Substantia nigra (tissue), 51 donors: ENCODE measurements at places on chromosomes 7 and 10.
A peak's percentile ranks its signal among the peaks of the same experiment; 100 is the strongest.

DNA sequence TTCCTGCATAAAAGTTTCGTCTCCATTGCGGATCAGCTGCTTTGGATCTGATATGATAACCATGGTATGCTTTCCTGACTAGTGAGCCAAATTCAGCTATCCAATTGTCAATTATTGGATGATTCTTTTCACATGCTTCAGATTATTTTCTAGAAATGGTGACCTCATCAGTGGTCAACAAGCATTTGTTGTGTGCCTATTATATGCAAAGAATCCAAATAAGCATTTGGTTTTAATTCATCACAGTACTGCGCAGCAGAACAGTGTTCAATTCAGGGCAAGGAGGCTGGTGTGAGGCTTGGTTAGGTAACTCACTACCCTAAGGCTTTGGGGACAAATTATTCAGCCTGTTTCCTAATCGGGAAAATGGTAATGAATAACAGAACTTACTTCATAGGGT lies 200.5 kb downstream of the SKAP2 start:
- DNase-seq = no peak

DNA sequence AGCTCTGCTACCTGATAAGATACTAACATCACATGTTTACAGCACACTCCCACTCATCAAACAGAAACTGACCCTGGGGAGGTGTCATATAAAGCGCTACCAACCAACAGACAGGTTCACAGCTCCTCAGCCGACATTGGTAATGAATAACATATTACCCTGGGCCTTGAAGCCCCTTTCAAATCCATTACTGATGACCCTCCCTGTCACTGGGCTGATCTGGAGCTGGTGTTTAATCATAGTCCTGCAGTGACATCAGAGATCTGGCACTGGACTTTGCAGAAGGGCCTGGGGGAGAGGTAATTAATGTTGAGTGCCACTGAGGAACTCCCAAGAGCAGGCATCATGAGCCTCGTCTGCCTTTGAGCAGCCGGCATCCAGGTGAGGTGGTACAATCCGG lies 306.5 kb upstream of the NFE2L3 start:
- no peak for DNase-seq

GRCh38 chr10:77700086-77700485 lies 62.5 kb upstream of the KCNMA1 start:
- no peak for DNase-seq

DNA sequence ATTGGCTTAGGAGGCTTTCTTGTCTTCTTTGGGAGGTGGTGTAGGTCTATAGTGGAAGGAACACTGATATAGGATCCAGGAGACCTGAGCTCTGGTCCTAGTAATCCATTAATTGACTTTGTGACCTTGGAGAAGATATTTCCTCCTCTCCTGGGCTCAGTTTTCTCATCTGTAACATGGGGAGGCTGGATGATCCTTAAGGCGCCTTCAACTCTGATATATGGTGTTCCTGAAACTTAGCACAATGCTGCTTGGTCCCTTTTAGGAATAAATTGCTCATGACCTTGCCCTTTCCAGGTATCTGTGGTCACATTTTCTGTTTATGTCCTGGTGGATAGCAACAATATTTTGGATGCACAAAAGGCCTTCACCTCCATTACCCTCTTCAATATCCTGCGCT lies 25.3 kb downstream of the ABCC2 start:
- no peak for DNase-seq

- DNase-seq = no peak
Observed at GRCh38 chr10:84095811-84096497, 43.4 kb upstream of the GHITM start.

DNA sequence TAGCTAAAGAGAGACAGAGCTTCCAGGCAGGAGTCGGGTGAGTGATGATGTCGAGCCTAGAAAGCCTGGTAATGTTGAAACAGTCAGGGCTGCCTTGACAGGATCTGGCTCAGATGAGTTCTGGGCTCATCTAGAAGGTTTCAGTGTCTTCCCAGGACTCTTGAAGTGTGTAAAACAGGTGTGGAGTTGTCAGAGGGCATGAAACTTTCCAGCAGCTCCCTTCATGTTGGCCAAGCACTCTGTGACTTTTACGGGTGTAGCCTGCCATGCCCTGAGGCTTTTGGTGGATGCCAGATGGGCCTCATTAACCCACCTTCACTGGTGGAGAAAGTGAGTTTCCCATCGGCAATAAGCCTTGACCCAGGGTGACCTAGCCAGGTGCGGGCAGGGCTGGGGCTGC lies 66.4 kb upstream of the PDCD4 start:
- DNase-seq = no peak

GRCh38 chr10:13347500-13348156 lies 465 bp downstream of the SEPHS1 start:
- peak; percentile 83 for DNase-seq

- no peak for DNase-seq
Observed at GRCh38 chr10:89702121-89702480, 711 bp downstream of the KIF20B start.

DNA sequence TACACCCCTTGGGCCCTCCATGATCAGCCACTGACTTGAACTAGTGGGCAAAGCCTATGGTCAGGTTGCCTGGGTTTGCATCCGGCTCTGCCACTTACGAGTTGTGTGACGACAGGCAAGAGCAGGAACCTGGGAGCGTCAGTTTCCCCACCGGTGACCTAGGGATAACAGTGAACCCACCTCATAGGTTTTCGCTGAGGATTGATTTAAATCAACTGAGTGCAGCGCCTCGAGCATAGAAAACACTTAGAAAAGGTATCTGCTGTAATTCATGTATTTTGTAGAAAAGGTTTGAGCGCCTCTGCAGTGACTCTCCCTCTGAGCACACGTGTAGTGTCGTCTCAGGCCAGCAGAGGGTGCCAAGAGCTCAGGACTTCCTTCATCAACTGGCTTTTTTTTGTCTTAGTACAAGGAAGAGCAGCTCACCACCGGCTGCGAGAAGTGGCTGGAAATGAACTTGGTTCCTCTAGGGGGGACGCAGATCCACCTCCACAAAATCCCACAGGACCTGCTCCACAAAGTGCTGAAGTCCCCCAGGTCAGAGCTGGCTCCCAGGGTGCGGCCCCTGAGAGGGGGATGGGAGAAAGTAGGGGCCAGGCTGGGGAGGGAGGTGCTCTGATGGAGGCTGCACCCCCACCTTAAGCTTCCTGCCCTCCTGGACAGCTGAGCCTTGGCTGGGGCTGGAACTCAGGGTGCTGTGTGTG lies 27.7 kb downstream of the BTBD16 start:
- DNase-seq = peak; percentile 50

DNA sequence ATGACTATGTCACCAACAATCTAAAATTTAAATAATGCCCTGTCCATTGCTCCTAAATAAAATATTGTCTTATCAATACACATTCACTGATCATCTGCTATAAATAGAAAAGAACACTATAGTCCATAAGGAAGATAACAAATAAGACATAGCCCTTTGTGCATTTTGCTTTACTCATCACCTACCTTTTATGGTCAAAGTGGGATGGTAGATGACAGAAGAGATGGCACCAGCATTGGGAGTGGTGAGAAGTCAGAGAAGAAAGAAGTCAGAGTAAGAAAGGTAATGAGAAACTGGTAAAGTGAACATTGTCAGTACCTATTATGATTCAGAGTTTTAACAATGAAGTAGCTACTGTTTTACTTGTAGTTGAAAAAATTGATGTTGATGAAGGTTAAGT lies 31.1 kb downstream of the SEMA3E start:
- no peak for DNase-seq

- no peak for DNase-seq
Observed at GRCh38 chr7:120033114-120033513, 239.9 kb upstream of the KCND2 start.

DNA sequence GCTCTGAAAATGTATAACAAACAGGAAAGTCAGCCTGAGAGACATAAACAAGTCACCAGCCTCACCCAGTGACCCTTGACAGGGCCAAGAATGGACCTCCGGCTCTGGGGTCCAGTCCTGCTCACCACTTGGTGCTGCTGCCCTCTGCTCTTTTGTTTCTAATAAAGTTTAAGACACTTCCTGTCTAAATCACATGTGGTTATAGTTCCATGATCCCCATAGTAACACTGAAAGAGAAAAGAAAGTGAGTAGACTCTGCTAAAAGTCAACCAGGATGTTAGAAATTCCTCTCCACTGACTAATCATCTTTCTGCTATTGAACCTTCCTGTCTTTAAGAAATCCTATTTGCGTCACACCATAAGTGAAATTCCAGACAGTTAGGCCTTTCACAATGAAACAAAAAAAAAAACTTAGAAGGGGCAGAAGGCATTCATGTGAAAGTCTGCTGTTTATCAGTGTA lies 179.2 kb upstream of the BET1 start:
- DNase-seq = no peak

GRCh38 chr10:5894873-5895272 lies 4.8 kb downstream of the FBH1 start:
- DNase-seq = no peak

GRCh38 chr10:12438919-12439692 lies 89.8 kb downstream of the CAMK1D start:
- no peak for DNase-seq

GRCh38 chr7:29442146-29442545 lies 121.5 kb upstream of the PRR15 start:
- no peak for DNase-seq

GRCh38 chr10:113610631-113611601 lies 52.9 kb downstream of the NRAP start:
- DNase-seq = no peak
